ENCODE measurements at places on chromosomes 6 and 20.

- peak; percentile 43 for DNase-seq
Observed at GRCh38 chr6:89951574-89952104, 57.4 kb downstream of the GJA10 start.

DNA sequence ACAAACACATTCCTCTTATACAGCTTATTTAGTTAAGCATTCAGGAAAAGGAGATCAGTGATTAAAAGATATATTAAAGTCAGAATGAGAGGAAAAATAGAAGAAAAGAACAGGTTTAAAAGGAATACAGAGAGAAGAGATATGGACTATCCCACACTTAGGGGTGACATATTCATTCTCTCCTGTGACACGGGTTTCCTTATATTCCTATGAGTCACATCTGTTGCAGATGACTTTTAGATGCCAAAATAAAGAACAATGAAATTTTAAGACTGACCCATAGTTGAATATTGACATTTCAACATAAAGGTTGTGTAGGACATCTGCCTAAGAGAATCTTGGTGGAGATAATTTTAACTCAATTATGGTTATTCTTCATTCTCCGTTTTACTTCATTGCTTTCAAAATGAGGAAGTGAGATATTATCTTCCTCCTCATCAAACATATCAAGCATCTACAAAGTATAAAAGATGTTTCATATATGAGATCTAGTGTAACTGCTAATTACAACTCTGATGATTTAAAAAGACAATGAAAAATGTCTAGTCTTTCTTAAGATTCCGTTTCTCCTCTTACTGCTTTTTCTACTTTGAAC lies 1336.7 kb upstream of the CITED2 start:
- no peak for DNase-seq

GRCh38 chr20:29298759-29299613 lies 1958.5 kb upstream of the DEFB115 start:
- peak; percentile 18 for DNase-seq

DNA sequence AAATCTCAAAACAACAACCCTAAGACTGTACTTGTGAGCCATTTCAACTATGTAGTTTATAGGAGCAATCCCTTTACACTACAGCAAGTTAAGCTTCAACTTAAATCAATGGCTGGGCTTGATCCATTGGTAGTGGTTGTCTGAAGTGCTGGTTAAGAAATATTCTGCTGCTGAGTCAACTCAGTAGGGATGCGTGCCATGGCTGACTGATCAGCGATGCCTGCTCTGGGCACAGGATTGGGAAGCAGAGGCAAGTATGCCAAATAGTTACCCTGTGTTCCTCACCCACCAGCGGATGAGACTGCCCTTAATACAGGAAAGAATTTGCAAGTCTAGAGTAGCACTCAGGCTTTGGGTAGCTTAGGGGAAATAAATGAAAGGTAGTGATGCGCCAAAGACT lies 41.5 kb downstream of the GCM1 start:
- no peak for DNase-seq

- no peak for DNase-seq
Observed at GRCh38 chr20:5818346-5818681, 68.1 kb downstream of the SHLD1 start.

DNA sequence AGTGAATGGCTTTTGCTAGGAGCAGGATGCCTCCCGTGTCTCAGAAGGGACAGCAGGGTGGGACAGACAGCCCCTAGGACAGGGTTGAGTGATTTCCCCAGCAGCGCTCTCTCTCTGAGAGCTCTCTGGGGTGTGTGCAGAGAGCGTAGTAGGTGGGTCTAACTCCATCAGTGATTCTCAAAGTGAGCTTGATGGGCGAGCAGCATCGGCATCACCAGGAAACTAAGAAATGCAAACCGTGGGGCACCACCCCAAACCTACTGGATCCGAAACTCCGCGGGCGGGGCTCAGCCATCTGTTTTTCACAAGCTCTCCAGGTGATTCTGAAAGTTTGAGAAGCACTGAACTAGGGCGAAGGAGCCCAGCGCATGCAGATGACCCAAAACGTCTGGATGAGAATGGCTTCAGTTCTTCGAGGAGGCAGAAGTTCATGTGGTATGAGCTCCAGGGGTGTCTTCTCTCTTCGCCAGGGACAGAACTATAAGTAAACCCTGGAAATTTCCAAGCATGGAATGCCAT lies 119.6 kb upstream of the RNF24 start:
- no peak for DNase-seq

DNA sequence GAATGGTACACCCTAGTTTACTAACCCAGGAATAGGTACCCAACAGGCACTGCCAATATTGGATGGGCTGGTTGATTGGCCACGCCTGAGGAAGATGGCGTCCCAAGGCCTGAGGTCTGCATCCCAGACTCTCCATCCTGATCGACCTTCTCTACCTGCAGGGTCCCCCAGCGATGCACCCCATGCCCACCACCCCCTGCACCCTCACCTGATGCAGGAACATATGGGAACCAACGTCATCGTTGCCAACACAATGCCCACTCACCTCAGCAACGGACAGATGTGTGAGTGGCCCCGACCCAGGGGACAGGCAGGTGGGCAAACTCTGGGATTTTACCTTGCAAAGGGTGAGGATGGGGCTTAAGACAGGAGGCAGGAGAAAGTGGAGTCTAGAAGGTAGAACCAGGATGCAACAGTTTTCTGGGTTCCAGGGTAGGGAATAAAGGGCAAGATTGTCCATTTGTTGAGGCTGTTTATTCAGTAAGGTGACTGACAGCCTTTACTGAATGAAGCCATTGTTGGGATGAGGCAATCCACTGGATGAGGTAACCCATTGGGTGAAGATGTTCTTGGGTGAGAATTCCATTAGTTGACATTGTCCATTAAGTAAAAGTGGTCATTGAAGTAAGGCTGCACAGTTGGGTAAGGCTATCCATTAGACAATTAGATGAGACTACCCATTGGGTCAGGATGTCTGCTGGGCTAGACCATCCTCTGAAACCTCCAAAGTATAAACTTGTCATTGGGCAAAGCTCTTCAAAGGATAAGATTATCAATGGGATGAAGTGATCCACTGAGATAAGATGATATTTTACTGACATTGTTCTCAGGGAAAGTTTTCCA lies 47.3 kb upstream of the TTPAL start:
- DNase-seq = no peak

GRCh38 chr20:37575884-37576283 lies 48.2 kb upstream of the BLCAP start:
- no peak for DNase-seq

DNA sequence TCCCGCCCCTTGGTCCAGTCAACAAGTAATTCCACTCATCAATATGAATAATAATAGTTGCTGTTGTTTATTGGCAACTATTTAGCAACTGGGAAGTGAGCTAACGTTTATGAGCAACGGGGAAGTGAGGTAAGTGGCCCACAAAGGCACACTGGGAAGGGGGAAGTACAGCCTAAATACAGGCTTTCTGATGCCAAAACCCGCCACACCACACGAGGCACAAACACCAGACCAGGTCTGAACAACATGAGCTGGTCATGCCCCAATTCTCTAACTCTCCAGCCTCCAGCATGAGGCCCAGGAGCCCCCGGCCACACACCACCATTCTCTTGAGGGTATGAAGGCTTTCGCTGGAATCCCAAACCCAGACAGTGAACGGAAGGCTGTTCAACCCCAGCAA lies 50.8 kb downstream of the PREX1 start:
- no peak for DNase-seq

GRCh38 chr6:53411451-53411850 lies 62.7 kb upstream of the ELOVL5 start:
- no peak for DNase-seq

All from astrocyte of the cerebellum (primary cell).